T-cell (primary cell): ENCODE measurements at places on chromosomes 5 and 9.

DNA sequence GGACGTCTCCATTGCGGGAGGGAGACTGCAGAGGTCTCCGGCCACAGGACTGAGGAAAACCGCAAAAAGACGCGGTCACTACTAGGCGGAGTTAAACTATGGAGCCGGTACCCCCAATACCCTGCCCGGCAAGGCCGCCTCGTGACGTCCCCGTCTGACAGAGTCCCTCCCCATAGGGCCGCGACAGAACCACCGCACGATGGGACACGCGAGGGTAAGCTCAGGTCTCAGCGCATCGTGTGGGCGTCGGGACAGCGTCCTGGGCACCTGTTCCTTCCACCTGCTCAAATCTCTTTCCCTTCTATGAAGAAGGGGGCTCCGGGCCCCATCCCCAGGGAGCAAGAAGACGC lies 35.2 kb upstream of the GLDC start:
- no peaks in the 10 kb centered on the region for H3K36me3 ChIP-seq
- peak overlapping the region; percentile 93 for H3K4me3 ChIP-seq
- no peak for DNase-seq
- H3K4me1 ChIP-seq: peaks cover 15% of the 10 kb centered on the region
- H3K27ac ChIP-seq: peak overlapping the region; percentile 98
- H3K27me3 ChIP-seq: no peaks in the 10 kb centered on the region

- no peaks in the 10 kb centered on the region for H3K4me1 ChIP-seq
- H3K27me3 ChIP-seq: no peaks in the 10 kb centered on the region
- H3K36me3 ChIP-seq: no peaks in the 10 kb centered on the region
- no peak for DNase-seq
- H3K27ac ChIP-seq: no peak overlapping the region
Observed at GRCh38 chr5:116013936-116014335, 18.3 kb upstream of the ARL14EPL start.

GRCh38 chr5:113043491-113043931 lies 66.9 kb downstream of the DCP2 start:
- no peaks in the 10 kb centered on the region for H3K4me1 ChIP-seq
- no peak overlapping the region for H3K27ac ChIP-seq
- no peaks in the 10 kb centered on the region for H3K36me3 ChIP-seq
- no peak overlapping the region for H3K4me3 ChIP-seq

DNA sequence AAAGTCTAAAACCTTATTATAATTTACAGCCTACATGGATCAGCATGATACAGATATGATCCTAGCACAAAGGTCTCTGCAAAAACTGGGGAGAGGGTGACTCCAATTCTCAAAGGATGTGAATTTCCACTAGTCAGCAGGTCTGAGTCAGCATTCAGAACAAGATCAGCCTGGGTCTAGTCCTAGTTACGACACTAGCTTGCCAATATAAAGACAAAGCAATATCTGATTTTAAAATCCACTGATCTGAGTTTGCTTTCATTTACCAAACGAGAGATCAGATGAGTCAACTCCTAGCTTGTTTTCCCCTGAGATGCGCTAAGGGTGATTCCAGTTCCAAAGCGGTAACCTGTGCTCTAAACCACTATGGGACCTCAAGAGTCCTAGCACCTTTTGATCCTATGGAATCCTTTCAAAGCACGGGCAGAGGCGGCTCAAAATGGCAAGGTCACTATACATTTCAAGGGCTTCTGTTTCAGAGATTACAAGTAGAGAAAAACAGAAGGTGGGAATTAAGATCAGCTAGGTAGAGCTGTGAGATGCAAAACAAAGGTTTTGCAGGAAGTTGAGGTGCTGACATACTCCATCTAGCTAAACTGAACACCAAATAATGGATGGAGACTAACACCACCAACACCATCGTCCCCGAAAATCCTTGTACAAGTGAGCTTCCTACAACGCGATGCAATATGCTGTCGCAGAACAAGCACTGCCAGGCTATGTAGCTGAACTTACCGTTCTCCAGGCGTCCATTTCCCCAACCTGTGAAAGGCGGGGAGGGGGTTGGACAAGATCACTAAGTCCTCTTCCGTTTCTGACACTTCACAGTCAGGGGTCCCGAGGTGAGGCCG lies 906 bp downstream of the SLC25A51 start:
- H3K4me1 ChIP-seq: peaks cover 21% of the 10 kb centered on the region
- H3K4me3 ChIP-seq: peak overlapping the region; percentile 64
- DNase-seq: no peak
- H3K36me3 ChIP-seq: peaks cover 10% of the 10 kb centered on the region
- peaks cover 7% of the 10 kb centered on the region for H3K27me3 ChIP-seq
- peak overlapping the region; percentile 9 for H3K27ac ChIP-seq
